ENCODE measurements at places on chromosomes 1 and 21.

GRCh38 chr1:215650446-215651149 lies 83.5 kb downstream of the KCTD3 start:
- no peak for DNase-seq

DNA sequence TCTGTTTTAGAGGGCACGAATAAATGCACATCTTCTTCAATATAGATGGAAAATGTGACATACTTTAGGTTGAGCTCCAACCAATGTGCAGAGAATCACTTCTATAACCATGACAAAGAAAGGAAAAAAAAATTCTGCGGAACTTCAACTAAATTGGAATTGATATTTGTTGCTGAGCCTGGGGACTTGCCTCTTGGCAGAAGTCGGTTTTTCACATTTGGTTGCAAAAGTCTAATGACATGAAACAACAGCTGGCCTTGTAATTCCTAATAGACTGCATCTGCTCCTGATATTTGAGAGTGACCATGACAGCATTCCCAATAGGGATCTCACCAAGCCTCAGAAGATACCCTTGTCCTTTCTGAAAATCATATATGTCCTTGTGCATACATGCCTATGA lies 112.8 kb downstream of the PRRX1 start:
- no peak for DNase-seq

- no peak for DNase-seq
Observed at GRCh38 chr1:24914226-24915069, 15.6 kb downstream of the RUNX3 start.

DNA sequence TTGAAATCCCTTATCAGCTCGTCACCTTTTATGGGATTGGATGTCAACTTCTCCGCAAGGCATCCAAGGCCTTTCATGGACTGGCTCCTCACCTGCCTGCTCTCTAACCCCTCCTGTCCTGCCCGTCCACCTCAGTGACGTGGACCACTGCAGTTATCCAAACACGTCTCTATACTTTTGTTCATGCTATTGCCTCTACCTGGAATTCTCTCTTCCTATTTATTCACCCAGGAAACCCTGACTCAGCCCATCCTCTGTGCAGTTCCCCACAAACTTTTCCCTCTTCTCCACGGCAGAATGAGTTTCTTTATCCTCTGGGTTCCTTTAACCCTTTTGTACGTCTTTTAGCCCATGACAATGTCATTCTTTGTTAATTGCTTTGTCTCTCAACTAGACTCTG lies 5.1 kb upstream of the UTP25 start:
- no peak for DNase-seq

- DNase-seq, result no peak
Observed at GRCh38 chr1:70146488-70146887, 58.9 kb downstream of the LRRC40 start.

DNA sequence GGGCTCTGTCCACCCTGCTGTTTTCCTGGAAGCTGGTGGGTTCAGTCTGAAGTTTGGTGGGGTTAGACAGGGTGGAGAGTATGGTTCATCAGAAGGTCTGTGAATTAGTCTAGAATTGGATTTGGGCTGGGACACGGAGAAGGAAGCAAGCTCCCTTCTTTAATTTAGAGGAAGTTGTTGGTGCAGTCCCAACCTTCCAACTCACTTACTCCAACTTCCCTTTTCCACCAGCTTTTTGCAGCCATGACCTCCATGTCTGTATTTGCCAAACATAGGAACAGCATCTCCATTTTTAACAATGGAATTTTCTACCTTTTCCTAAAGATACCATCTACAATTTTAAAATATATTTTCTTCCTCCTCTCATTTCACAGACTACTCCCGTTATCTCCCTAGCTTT lies 28.5 kb upstream of the PRELP start:
- DNase-seq, result no peak

DNA sequence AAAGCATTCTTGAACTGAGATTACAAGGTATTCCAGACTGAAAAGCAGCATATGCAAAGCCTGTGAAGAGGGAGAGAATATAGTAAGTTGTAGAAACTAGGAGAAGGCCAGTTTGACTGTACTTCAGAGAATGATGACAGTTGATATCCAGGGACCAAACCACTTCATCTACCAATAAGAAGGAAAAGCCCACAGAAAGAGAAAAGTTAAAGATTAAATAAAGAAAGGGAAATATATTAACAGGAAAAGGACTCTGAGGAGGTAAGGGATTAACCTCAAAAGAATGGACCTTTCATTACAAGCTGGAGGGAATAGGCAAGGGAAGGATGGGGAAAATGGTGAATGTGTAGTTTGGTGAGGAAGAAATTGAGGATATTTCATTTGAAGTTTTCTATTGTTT lies 180.2 kb upstream of the CACYBP start:
- no peak for DNase-seq

DNA sequence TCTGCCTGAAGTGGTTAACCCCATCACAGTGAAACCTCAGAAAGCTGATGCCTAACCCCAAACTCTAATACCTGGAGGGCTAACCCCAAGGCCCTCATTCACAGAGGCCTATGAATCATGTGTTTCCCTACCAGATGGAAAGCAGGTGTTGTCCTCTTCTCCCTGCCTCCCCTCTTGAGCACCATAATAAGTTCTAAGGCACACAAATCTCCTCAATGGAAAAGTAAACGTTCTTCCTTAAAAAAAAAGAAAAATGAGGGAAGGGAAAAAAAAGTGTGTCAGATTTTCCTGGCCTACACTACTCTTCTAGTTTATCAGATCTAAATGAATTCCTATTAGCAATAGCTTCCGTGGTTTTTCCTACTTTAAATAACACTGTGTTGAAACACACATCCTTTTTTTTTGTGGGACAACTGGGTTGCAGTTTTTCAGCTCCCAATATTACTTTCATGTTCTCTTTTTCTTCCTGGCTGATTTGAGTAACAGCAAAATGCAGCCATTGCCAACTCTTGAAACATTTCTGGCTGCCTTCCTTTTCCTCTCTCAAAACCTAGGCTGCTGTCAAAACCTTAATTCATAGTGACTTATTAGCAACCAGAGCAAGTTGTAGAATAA lies 43.2 kb downstream of the SLC44A3 start:
- no peak for DNase-seq

DNA sequence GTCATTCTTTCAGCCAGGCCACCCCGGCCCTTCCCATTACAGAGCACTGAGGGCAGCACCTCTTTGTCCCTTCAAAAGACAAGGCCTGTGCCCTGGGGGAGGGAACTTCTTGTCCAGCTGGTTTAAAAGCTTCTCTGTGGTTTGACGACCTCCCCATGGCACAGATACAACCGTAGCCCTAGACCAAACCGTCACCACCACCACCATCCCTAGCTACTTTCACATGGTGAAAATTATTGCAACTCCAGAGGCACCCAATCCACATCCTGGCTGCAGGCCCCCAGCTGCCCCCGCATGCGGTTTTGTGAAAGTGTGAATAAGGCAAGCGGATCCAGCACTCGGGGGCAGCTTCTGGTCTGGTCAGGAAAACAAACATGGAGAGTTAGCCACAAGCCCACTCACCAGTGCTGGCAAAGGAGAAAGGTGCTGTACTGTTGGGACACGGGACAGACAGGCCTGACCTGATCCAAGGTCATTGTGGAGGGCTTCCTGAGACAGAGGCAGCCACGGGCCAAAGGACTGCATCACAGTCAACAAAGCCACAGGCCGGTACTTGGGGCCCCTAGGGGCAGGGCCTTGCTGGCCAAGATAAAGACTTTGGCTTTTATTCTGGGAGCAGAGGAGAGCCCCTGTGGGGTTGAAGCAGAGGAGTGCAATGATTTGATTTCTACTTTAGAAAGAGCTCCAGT lies 31.2 kb downstream of the CDCA8 start:
- DNase-seq, result no peak

- DNase-seq, result no peak
Observed at GRCh38 chr1:73674945-73675561, 522.9 kb downstream of the LRRIQ3 start.

GRCh38 chr1:46030876-46031660 lies 101.4 kb downstream of the PIK3R3 start:
- peak; percentile 67 for DNase-seq

DNA sequence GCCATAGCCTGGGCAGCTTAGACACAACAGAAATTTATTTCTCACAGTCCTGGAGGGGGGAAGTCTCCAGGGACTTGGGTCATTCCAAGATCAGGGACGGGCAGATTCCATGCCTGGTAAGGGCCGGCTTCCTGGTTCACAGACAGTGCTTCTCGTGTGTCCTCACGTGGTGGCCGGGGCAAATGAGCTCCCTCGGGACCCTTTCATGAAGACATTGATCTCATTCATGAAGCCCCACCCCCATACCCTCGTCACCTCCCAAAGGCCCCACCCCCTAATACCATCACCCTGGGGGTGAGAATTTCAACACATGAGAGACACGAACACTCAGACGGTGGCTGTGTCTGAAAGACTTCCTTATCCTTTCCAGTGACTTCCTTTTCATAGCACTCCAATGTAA lies 51.5 kb downstream of the ACOT7 start:
- no peak for DNase-seq

DNA sequence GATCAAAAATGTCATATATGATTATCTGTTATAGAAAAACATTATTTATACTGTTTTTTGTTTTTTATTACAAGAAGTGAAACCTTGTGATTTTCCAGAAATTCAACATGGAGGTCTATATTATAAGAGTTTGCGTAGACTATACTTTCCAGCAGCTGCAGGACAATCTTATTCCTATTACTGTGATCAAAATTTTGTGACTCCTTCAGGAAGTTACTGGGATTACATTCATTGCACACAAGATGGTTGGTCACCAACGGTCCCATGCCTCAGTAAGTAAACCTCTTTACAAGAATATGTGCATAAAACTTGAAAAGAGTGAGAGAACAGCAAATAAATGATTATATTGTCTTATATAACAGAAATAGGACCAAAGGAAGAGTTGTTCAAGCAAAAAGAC lies 14.5 kb downstream of the CFHR4 start:
- DNase-seq, result no peak

DNA sequence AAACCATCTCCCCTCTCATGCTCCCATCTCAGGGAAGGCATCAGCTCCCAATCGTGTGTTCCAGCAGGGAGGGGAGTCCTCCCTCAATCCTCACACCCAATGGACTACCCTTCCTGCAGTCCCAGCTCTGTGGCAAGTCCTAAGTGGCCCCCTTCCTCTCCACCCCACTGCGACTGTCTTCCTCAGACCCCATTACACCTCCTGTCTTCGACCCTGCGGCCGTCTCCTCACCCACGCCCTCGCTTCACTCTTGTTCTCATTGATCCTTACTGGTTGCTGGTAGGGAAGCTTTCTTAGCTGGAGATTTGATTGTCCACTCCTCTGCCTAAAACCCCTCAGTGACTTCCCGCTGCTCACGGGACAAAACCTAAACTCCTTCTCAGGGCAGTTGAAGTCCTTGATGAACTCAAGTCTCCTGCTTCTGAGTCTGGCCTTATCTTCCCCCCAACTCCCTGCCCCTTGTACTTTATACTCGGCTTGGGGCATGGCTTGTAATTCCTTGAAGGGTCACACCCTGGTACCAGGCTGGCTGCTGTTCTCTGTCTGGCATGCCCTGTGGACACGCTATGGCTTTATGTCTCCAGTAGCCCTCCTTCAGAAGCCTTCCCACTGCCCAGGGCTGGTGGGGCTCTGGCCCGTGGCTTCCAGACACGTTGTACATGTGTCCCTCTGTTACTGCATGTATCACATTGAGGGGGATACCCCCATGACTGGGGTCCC lies 2.3 kb upstream of the EPS8L3 start:
- DNase-seq, result no peak

DNA sequence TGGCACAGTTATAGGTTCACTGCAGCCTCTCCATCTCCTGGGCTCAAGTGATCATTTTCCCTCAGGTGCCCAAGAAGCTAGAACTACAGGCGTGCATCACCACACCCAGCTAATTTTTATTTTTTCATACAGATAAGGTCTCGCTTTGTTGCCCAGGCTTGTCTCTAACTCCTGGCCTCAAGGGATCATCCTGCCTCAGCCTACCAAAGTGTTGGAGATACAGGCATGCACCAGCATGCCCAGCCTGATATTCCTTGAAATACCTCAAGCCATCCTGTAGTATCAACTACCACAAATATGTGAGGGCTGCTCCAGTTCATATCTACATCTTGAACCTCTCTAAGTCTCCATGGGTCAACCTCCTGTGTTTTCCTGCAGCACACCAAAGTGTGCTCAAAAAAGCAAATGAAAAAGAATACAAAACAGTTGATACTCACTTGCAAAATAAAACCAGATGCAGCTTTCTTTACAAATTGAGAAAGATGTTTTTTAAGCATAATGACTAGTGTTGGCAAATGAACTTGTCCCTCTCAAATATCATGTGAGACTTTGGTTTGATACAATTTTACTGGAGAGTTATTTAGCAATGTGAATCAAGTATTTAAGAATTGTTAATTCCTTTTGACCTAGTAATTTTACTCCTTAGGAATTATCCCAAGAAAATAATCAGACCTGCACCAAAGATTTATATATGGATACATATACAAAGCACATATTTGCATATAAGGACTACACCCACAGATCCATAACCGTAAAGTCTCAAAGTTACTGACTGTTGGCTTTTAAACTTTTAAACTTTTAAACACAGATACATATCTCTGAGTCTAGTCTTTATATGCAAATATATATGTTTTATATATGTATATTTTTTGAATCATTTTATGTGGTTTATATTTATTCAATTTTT lies 197.7 kb downstream of the NRIP1 start:
- no peak for DNase-seq

DNA sequence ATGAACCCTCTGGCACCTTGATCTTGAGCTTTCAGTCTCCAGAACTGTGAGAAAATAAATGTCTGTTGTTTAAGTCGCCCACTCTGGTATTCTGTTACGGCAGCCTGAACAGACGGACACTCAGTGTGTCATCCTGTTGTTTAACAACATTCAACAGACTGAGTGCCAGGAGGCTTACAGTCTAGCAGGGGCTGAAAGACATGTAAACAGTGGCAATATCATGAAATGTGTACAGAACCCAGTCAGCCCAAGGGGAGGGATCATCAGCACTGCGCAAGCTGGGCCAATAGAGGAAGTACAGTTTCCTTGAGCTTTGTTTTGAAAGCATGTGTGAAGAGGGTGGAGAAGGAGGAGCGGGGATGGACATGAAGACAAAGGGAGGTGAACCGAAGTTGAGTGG lies 13.6 kb downstream of the DIP2A start:
- DNase-seq, result no peak

DNA sequence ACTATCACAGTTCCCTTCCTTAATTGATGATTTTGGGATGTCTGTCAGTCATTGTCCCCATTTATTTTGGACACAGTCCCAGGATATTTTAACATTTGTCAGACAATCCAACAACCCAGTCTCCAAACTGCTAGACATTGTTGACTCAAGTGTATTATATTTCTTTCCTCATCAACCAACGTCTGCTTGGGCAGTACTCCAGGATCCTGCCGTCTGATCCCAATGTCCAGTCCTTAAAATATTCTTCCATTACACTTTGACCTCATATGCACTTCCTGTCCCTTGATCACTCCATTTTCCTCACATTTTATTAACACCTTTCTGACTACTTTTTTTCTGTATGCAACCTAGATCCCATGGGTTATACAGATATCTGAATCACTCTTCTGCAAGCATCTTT lies 39.8 kb upstream of the KIAA0040 start:
- no peak for DNase-seq
